ENCODE measurements at places on chromosomes 3 and 15.

DNA sequence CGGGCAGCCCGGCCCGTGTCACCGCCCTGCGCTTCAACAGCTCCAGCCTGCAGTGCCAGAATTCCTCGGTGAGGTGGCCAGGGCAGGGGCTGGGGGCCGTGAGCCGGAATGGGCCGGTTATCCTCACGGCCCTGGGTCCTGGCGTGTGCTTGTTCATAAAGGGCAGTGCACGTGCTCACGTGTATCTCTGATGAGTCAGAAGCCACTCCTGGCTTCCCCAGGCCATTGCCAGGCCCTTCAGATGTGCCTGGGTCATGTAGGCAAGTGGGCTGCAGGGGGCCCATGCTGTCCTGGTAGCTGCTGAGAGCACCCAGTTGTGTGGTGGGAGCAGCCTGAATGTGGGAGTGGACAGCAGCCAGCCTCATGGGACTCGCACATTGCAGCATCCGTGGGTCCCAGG lies 29.2 kb downstream of the PLXNA1 start:
- peak; percentile 54 for DNase-seq

- DNase-seq, result peak; percentile 55
These were observed 51.1 kb downstream of the SYNM start for GRCh38 chr15:99155961-99156443.

GRCh38 chr3:16211176-16211904 lies 36.9 kb downstream of the GALNT15 start:
- no peak for DNase-seq

DNA sequence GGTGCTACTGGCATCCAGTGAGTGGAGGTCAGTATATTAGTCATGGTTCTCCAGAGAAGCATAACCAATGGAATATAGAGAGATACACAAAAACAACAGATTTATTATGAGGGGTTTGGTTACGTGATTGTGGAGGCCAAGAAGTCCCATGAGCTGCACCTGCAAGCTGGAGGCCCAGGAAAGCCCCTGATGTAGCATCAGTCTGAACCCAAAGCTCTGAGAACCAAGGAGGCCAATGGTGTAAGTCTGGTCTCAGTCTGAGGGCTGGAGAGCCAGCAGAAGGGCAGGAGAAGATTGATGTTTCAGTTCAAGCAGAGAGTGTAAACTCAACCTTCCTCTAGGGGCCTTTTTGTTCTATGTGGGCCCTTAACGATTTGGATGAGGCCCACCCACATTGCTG lies 144.1 kb downstream of the KLF13 start:
- no peak for DNase-seq

DNA sequence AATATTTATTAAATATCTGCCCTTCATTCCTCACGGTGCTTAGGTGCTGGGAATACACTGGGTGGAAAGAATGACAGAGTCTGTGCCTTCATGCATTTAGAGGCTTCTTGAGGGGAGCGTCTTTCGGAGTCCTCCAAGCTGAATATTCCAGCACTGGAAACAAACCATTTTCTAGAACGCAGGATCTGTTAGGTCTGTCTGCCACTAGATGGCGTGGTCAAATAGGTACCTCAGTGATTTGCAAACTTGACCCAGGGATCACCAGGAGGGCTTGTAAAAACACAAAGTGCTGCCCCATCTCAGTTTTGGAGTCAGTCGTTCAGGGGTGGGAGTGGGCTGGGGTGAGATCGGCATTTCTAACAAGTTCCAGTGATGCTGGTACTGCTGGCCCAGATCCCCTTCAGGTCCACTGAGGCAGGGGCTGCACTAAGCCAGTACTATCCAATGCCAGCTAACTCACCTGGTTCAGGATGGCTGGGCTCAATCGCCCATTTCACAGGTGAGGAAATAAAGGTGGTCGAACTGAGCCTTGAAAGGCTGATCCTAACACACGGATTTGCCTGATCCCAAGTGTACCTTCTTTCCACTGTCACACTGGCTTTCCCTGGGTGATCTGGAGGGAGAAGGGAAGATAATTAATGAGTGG lies 14.8 kb downstream of the ARNT2 start:
- peak; percentile 54 for DNase-seq

DNA sequence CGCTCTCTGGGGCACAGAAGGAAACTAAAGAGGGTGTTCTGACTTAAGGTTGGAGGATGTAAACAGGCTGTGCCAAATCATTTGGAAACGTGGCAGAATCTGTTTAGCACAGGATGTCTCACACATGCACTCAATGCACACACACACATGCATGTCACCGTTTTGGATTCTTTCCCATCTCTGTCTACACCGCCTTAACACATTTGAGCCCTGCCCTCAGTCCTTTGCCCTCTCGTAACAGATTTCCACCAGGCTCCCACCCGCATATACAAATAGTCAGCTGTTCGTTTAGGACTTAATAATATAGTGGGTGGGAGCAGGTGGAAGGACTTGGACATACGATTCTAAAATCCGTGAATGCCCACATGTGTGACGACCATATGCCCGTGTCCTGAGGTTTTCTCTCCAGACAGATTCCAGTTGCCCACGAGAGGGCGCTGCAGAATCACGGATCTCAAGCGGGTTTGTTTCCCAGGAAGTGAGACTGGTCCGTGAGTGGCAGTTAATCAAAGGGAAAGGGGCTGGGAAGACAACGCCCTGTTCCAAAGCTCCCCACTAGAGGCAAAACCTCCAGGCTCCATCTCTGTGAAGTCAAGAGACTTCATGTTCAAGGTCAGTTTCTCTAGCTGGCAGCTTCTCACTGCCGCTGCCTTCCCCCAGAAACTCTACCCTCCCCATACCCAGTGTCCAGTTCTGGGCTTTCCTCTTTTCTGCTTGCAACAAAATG lies 44.5 kb downstream of the NOX5 start:
- DNase-seq, result peak; percentile 83

GRCh38 chr3:36488077-36488789 lies 107.9 kb downstream of the STAC start:
- DNase-seq, result no peak

- no peak for DNase-seq
These were observed 12.9 kb downstream of the TGFBR2 start for GRCh38 chr3:30619318-30619717.

GRCh38 chr3:138948371-138949001 lies 1.5 kb downstream of the FOXL2NB start:
- peak; percentile 10 for DNase-seq

GRCh38 chr3:193805448-193805847 lies 212.4 kb downstream of the OPA1 start:
- DNase-seq, result no peak

DNA sequence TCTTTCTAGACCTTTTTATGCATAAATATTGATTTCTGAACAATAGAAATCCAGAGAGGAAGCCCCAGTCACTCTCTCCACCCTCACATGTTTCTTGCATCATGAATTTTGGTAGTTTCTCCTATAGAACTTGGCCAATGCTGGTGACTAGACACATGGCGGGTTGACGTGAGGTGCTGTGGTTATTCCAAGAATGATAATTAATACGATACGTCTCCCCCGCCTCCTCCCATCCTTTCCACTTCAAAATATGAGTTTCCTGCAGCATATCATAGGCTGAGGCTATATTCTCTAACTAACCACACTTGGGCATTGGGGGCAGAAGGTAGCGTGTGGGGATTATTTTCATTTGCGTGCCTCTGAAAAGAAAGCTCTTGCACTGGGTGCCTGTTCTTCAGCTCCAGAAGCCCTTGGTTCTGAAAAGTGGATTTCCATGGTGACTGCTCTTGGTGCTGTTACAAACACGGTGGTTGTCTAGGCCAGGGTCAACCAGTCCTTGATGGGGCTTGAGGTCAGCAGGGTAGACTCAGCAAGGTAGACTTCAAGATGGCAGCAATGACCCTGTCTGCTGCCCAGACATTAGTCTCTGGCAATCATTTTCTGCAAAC lies 5.3 kb downstream of the TNFSF10 start:
- DNase-seq, result no peak

GRCh38 chr3:100697172-100697571 lies 12.1 kb upstream of the TFG start:
- DNase-seq, result no peak

- DNase-seq, result peak; percentile 20
These were observed 103.0 kb upstream of the HES1 start for GRCh38 chr3:194032828-194033435.

DNA sequence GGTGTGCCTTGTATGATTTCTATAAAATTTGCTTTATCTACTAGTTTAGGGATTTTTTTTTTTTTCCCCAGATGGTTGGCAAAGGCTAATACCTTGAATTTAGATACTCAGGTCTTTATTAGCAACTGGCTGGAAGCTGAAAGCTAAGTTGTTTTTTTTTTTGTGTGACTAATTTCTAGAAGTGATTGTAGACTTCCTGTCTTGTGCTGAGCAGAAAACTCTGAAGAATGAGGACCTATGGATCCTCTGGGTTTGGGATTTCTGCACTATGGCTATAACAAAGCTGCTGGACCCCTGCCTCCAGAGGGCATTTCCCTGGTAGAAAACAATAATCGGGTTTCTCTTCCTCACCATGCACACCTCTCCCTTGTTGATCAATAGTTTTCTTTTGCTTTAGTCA lies 10.0 kb downstream of the ARIH2 start:
- DNase-seq, result no peak

GRCh38 chr3:24639481-24640329 lies 145.1 kb upstream of the THRB start:
- DNase-seq, result no peak

DNA sequence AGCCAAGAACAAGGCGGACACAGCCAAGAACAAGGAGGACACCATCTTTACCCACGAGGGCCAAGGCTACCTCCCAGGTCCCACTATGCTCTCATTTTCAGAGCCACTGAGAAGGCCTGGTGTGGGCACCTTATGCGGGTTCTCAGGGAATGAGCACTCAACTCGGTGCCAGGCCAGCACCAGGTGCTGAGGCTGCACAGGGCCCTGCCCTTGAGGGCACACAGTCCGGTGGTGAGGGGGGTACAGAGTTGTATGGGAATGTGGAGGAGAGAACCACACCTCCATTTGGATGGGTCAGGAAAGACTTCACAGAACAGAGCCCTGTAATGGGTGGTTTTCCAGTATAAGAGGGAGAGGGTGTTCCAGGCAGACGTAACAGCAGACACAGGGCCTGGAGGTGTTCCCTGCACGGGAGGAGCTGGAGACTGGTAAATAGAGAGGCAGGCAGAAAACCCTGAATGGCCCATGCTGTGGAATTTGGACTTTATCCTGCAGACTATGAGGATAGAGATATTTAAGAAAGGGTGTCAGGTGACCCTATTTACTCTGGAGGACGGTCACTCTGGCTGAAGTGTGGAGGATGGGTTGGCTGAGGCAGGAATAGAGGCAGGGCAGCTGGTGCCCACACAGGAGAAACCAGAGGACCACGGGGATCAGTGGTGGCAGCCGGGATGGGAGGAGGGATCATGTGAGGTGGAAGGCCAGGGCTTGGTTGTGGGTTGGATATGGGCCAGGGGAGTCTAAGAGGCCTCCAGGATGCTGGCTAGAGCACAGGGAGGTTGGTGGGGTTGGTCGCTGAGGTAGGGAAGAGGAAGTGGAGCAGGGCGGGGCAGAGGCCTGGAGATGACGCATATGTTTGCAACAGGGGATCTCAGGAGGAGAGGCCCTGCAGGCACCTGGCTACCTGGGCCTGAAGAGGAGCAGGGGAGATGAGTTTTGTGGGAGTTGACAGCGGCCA lies 34.6 kb downstream of the CRABP1 start:
- DNase-seq, result peak; percentile 70

GRCh38 chr3:188169830-188170455 lies 16.0 kb downstream of the LPP start:
- DNase-seq, result no peak

DNA sequence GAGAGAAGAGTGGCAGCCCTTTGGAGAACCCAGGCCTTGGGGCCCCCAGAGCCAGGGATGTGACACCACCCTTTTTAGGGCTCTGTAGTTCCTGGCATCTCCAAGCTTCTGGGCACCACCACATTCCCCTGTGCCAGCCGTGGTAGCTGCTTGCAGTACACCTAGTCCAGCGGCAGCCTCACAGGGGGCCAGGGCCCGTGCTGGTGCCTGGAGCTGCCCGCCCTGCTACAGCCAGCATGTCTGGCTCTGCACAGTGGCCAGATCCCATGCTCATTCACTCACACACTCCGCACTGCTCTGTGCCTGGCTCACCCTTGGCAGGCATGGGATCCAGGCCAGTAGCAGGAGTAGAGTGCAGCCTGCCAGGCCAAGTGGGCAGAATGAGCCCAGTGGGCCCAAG lies 351.6 kb upstream of the TMCO5A start:
- no peak for DNase-seq

GRCh38 chr3:25830373-25831280 lies 40.7 kb downstream of the OXSM start:
- no peak for DNase-seq
